ENCODE measurements at places on chromosomes 5 and 9.

GRCh38 chr5:61866930-61867329 is 439.1 kb upstream of the KIF2A start:
- DNase-seq: no peak

GRCh38 chr5:14449052-14449661 is 132.4 kb upstream of the OTULINL start:
- DNase-seq: no peak

- DNase-seq: no peak
Measured at GRCh38 chr9:27108981-27109541, at the start of gene TEK. TSS of gene TEK (plus strand) at chr9:27109225. CDS start at chr9:27109591, 366 bp downstream.

GRCh38 chr5:31531543-31531887 is 378 bp downstream of the DROSHA start:
- no peak for DNase-seq

GRCh38 chr9:14517154-14517906 is 175.9 kb downstream of the ZDHHC21 start:
- no peak for DNase-seq

DNA sequence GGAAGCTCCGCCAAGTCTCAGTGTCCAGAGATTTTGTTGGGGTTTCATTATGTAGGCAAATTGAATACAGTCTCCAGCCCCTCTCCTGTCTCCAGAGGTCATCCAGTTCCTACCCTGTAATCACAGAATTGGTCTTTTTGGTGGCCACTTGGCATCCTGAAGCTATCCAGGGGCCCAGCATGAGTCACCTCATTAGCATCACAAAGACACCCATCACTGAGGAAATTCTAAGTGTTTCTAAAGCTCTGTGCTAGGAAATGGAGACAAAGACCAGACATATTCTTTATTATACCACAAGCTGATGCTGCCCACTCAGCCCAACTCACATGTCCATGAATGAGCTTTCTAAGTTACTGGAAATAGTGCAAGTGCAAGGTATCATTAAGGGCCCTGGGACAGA is 229.9 kb downstream of the DOCK8 start:
- no peak for DNase-seq

DNA sequence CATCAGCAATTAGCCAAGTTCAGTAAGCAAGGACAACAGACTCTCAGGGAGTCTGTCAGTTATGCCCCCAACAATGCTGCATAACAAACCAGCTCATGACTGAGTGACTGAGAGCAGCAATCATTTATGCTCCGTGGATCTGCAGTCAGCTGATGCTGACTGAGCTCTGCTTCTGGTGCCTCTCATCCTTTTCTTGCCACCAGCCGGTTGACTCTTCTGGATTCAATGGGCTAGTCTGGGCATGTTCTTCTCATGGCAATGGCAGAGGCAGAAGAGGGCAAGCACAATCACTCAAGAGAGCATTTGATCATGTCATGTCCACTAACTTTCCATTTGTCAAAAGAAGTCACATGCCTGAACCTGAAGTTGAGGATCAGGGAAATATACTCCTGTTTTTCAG is 157.0 kb upstream of the NTRK2 start:
- no peak for DNase-seq

- DNase-seq: no peak
Measured at GRCh38 chr5:131994533-131995226, 16.8 kb downstream of the ACSL6 start.

DNA sequence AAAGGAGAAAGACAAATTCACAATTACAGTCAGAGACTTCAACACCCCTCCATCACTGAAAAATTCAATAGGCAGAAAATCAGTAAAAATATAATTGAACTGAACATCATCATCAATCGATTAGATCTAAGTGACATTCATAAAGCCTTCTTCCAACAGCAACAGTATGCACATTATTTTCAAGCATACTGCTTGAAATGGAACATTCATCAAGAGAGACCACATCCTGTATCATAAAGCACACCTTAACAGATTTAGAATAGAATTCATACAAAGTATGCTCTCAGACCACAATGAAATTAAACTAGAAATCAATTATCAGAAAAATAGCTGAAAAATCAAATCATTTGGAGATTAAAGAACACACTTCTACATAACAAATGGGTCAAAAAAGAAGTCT is 39.1 kb downstream of the ERMP1 start:
- DNase-seq: no peak

Measured in CD4-positive, alpha-beta T cell treated with Interferon alpha-2 for 1 hour (primary cell).